ENCODE measurements at places on chromosomes 3 and 15.

DNA sequence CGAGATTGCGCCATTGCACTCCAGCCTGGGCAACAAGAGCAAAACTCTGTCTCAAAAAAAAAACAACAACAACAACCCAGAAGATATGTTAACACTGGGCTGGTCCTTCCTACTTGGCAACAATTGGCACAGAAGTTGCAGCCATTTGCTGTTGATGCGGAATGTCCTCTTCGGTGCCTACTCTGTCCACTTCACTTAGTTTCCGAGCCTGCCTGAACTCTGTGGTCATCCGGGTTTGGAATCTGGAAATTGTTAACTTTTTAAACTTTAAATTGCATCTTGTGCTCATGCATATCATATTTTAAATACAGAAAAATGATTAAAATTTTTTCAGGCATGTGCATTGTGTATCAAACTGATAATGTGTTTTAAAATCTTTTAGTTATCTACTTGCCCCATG lies 81.5 kb downstream of the FNDC3B start:
- no peak for DNase-seq

DNA sequence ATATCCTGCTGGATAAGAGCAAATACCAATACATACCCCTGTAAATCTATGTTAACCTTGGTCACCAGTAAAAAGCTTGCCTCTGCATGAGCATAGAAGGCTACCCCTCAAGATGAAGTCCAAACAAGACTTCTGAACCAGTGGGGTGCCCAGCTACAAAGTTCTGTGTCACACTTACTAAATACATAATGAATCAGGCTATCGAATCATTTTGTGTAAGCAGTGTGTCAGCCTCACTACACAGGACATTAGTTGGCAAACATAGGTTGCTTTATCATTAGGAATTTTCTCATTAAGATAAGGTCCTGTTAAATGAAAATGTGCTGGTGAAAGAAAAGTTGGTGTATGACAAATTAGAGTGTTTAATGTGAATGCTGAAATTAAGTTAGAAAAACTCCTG lies 452.0 kb downstream of the MFSD1 start:
- DNase-seq = no peak

DNA sequence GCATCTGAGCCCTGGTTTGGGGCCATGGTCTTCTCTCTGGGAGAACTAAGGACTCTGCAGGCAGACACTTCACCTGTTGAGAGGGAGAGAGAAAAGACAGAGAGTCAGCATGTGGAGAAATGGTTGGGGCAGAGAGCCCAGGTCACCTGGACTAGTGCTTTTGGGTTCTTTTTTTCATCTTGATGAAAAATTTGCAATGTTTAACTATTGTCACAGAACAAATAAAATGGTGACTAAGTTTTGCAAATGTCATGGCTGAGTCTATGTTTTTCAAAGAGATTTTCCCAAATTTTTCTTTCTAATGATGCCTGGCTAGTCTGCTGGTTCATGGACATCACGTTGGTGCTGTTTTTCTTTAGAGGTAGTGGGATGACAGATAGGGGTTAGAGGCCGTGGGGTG lies 17.8 kb downstream of the FAH start:
- DNase-seq = no peak

- no peak for DNase-seq
These were observed 23.5 kb upstream of the SQOR start for GRCh38 chr15:45611305-45611704.

DNA sequence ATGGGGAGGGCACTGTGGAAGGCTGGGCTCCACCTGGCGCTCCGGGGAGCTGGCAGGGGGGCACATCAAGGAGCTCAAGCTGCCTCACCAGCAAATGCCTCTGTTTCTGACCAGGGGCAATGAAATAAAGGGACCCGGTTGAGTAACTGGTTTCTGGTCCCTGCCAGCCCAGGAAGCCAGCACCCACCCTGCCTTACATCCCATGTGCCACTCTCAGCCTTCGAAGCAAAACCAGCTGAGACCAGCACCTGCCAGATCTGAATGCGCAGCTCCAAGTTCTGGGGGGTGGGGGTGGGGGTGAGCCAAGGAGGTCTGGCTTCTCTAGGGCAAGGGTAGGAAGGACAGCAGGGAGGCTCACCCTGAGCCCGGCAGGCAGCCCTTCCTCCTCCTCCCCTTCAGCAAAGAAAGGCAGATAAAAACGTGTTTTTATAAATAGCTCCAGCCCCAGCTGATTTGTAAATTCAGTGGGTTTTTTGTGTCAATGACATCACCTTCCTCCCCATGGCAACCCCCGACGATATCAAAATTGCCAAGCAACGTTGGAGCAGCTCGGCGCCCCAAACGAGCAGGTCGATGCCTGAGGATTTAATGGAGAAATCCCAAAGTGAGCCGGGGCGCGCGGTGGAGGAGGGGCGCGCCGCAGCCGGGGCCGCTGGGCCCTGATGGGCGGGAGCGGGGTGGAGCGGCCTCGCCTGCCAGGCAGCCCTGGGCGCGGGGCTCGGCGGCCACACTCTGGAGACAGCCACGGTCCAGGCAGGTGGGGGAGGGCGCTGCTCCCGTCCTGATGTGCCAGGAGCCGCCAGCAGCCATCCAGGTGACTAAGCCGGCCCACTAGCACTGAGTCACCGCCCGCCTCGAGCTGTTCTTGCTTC lies at the start of gene PAK6:
Gene PAK6 (plus strand): TSS at position 532 of the 872 bp plus-strand sequence. CDS start 25,723 bp downstream, outside the sequence.
- peak; percentile 41 for DNase-seq
